ENCODE measurements at places on chromosomes 13 and 19. TPM values are rescaled to one million over a fixed set of nuclear protein-coding genes. Genes with fewer than 3 reads are reported as not detected.

PSPN gene
- total RNA-seq: 3.3 TPM

DOCK9 gene
- total RNA-seq: 65.5 TPM

ARRDC2 gene
- total RNA-seq: 5.6 TPM

PEX11G gene
- total RNA-seq: 1.4 TPM

MIA gene
- 2.5 TPM for total RNA-seq

IRF2BP1 gene
- 18.1 TPM for total RNA-seq

CEACAM8 gene
- total RNA-seq: not detected

ZNF441 gene
- 37.8 TPM for total RNA-seq

ADGRE1 gene
- total RNA-seq: not detected

ZNF626 gene
- total RNA-seq: 40.6 TPM

PINLYP gene
- total RNA-seq: 7.7 TPM

PCDH17 gene
- 235 TPM for total RNA-seq

ADGRL1 gene
- total RNA-seq: 55.7 TPM

PRRG2 gene
- 0.45 TPM for total RNA-seq

CD33 gene
- 0.36 TPM for total RNA-seq

LRRC63 gene
- 1.7 TPM for total RNA-seq

SIGLEC6 gene
- not detected for total RNA-seq

CD22 gene
- total RNA-seq: not detected

KIR2DL4 gene
- total RNA-seq: not detected

GSX1 gene
- total RNA-seq: 0.36 TPM

LENG9 gene
- 1.3 TPM for total RNA-seq

ZNF66 gene
- total RNA-seq: 39.4 TPM

KLK15 gene
- not detected for total RNA-seq

Measured in cerebellum (tissue), 4 donors.